Calu3 (cell line): ENCODE measurements at places on chromosomes 1 and 21.

DNA sequence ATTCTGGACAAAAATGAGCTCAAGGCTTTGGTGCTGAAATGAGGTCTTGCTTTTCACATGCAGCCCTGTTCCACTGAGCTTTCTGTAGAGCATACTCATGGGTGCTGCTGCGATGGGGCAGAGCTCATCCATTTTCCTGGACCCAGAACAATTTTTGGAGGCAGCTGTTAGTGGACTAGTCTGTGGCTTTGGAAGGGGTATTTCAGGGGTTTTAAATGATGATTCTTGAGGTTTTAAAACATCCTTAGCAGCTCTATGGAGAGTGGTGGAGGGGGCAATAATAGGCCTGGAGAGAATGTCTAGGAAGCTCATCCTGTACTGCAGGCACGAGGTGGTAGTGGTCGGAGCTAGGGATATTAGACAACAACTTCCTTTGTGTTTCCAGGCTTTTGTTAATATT is 16.5 kb downstream of the NOS1AP start:
- no peak for DNase-seq

DNA sequence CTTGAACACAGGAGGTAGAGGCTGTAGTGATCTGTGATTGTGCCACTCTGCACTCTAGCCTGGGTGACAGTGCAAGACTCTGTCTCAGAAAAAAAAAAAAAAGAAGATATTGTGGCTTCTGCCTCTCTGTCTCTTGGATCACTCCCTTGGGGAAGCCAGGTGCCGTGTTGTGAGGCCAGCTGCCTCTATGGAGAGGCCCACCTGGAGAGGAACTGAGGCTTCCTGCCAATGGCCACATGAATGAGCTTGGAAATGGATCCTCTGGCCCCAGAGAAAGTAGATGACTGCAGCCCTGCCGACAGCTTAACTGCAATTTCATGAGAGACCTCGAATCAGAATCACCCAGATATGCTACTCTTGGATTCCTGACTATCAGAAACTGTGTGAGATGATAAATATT is 19.7 kb upstream of the AK2 start:
- DNase-seq: no peak

GRCh38 chr21:35197992-35198431 is 148.9 kb upstream of the RUNX1 start:
- peak; percentile 33 for DNase-seq

GRCh38 chr1:82946096-82946605 is 1052.8 kb downstream of the TTLL7 start:
- no peak for DNase-seq

- DNase-seq: no peak
These were observed 19.5 kb downstream of the MAP7D1 start for GRCh38 chr1:36175137-36176095.

GRCh38 chr1:12275370-12275769 is 45.5 kb downstream of the VPS13D start:
- DNase-seq: peak; percentile 36

GRCh38 chr1:152960452-152961044 is 9.9 kb upstream of the SPRR4 start:
- DNase-seq: no peak

- no peak for DNase-seq
These were observed 62.2 kb downstream of the ZNF684 start for GRCh38 chr1:40593449-40594186.

DNA sequence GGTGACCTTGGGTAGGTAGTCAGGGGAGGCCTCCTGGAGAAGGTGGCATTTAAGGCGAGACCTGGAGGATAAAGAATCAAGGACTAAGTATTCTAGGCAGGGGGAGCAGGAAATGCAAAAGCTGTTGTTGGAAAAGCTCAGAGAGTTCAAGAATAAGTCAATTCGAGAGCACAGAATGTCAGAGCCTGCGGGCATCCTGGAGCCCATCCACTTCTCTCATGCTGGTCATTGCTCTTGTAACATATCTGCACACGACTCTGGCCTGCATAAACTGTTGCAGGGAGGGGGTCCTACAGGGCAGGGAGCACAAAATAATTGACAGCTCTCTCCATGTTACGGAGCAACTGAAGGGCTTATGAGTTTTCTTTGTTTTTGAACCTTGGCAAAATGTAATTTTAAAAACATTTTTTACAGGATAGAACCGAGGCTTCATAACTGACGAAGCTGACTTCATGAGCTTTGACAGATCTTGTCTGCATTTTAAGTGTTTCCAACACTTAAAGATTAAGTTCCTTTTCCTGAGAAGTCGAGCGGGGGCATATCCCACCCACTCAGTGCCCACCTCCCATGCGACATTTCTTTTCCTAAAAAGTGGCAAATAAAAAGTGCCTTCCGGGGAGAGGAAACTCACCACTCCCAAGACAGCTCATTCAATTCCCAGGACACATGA is 4.2 kb downstream of the PLA2G5 start:
- DNase-seq: no peak

DNA sequence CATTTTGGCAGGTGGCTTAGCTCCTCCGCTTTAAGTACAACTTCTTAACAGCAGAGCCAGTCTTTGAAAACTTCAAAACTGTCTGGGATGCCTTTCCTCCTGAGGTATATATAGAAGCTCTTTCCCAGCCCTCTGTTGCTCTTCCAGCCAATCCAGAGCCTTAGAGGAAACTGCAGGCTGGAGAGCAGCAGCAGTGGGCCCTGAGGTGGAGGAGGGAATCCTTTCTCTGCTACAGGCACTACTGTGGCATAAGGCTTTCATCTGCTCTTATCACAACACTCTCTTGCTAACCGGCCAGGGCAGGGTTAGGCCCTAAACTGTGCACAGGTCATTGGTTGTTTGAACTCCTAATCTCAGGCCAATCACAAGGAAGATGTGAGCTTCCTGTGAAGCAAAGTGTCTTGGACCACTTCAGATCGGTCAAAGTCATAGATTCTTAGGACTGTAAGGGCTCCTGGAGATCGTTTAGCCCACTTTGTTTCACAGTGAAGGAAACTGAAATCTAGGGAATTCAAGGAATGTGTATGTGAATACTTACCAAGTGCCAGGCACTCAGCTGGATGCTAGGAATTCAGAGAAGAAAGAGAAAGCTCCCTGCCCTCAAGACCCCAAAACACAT is at the start of gene RGS5:
Gene RGS5 (minus strand): TSS at position 84 of the 619 bp plus-strand sequence. CDS start 81 bp downstream, at position 3.
- no peak for DNase-seq

GRCh38 chr1:236021424-236022135 is 43.3 kb downstream of the NID1 start:
- no peak for DNase-seq

DNA sequence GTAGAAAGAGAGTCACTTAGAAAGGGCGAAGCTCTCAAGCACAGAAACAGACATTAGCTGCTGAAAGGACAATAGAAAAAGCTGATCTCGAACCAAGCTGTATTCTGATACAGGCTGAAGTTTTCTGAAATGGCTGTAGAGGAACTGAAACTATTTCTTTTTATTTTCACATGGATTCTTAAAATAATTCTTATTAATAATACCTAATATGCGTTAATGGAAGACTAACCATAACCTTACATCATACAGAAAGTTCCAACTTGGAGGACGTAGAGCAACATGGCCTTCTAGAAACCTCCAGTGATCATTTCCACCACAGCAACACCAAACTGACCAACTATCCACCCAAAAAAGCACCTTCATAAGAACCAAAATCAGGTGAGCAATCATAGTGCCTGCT is 52.8 kb upstream of the ACADM start:
- no peak for DNase-seq

DNA sequence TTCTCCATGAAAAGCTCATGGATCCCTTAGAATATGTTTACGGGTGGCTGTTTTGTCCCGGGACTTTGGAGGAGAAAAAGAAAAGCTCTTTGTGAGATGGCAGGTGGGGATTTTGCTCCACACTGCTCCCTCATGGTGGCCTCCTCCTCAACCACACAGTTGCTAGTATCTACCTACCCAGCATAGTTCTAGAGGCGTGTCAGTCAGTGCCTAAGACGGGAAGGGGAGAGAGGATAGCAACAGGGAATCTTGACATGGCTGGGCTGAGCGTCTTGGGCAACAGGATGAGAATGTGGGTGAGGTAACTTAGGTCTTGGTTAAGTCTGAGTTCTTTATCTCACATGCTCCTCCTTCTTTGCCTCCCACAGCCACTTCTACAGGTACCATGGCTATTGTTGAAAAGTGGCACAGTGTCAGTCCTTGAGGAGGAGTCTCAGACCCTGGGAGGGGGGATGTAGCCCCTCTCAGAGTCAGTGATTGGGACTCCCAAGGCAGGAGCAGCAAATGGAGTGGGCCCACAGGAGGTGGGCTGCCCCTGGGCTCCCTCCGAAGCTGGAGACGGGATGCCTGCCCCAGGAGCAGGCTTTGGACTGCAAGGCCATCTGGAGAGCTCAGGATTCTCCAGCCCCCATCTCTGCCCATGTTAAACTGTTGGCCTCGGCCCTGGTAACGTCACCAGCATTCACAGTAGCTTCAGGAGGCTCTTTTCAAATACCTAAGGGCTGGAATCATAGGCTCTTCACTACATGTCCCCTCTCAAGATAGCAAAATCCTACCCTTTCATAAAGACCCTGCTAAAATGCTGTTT is 75.4 kb downstream of the TENT5C start:
- no peak for DNase-seq

GRCh38 chr1:240306673-240307072 is 215.0 kb downstream of the FMN2 start:
- DNase-seq: no peak

DNA sequence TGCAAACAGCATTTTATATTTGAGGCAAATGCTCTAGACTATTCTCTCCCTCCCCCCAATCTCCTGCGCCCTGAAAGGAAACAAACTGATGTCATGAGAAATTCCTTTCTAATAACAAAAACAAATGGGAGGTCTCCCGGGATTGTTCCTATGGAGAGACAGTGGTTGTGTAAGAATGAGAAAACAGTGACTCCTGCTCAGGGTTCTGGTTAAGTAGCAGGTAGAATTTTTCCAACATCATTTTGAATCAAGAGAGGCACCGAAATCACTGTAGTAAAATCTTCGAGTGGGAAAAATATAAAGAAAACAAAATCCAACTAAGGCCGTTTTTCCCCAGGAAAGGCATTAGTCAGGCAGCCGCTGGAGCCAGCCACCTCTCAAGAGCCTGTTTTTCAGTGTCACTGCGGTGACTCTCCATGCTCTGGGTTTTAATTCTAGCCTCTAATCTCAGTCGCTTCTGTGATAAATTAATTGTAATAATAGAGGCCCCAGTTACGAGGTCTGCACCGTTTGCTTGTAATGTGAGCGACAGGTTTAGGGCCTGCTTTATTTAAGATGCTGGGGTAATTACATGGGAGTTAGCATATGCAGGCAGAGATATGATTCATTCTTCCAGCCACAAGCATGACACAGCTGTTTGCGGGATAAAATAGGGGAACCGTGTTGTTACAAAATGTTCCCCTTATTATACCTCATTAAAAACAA is 80.3 kb downstream of the RNF220 start:
- no peak for DNase-seq

- DNase-seq: no peak
These were observed 20.1 kb upstream of the PTPRF start for GRCh38 chr1:43510621-43511020.

DNA sequence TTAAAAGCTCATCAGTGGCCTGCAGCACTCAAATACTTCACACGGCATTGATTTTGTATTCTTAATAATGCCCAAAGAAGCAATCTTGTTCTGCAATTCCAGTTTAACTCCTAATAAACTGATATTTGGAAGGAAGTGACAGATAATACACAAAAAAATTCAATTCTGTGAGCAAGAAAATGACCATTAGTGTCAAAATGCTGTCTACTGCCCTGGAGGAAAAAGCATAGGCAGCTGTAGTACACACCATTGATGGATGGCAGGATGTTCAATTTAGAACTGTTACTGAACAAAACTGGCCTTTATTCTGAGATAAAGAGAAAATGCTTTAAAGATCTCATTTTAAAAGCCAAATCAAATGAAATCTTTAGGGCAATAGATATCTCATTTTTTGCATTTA is 251.3 kb upstream of the FMN2 start:
- no peak for DNase-seq

GRCh38 chr1:117685936-117686806 is 80.3 kb downstream of the TENT5C start:
- no peak for DNase-seq

DNA sequence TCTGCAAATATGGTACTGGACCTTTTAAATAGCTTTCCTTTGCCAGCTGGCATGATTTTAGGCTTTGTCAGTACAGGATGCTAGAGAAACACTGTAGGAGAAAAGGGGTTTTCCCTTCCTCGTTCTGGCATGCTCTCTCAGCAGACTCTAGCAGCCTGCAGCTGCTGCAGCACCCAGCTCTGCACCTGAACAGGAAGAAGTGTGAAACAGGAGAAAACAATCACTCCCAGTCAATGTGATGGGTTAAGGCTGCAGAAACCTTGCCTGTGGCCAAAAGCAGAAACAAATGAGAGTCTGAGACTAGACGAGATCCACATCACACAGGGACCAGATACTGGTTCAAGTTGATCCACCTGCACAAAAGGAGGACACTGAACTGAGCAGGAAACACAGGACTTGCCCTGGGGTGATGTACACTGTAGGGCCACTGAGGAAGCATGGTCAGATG is 21.2 kb downstream of the OVGP1 start:
- DNase-seq: peak; percentile 44

GRCh38 chr1:8529901-8530300 is 212.0 kb downstream of the SLC45A1 start:
- DNase-seq: no peak

GRCh38 chr1:173429471-173430402 is 47.4 kb upstream of the PRDX6 start:
- peak; percentile 76 for DNase-seq

DNA sequence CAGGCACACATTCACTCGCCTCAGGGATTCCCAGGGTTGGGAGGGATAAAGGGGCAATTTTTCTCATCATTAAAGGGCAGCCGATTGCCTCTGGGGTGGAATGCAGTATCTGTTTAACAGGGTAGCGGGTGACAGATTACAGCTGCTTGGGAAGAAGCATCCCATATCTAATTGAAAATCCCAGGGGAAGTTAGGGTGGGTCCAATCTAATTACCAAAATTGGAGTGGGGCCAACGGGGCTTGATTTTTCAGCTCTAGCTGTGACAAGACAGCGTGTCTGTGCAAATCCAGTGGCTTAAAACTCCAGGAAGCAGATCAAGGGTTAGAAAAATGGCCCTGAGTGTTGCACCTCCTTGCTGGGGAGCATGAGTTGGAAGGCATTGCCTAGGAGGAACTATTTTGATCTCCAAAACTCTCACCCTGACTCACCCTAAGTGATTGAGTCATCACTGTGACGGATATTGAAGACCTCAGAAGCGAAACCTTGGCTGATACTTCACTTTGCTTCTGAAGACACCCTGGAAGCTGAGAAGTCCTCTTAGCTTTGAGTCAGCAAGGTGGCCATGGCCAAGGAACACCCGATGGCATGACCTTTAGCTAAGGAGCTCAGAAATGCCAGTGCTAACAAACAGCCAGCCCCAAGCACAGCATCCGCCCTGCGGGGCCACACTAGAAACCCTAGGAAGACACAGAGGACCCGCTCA is 46.0 kb downstream of the GRHL3 start:
- DNase-seq: no peak

GRCh38 chr1:99570486-99571089 is 75.3 kb upstream of the PALMD start:
- DNase-seq: no peak

- no peak for DNase-seq
These were observed 463.3 kb downstream of the DPYD start for GRCh38 chr1:97457446-97458089.
